ENCODE measurements at places on chromosomes 4 and X.
A peak's percentile ranks its signal among the peaks of the same experiment; 100 is the strongest.

- DNase-seq = peak; percentile 83
Observed at GRCh38 chr4:77618383-77619241, 13.0 kb downstream of the CXCL13 start.

DNA sequence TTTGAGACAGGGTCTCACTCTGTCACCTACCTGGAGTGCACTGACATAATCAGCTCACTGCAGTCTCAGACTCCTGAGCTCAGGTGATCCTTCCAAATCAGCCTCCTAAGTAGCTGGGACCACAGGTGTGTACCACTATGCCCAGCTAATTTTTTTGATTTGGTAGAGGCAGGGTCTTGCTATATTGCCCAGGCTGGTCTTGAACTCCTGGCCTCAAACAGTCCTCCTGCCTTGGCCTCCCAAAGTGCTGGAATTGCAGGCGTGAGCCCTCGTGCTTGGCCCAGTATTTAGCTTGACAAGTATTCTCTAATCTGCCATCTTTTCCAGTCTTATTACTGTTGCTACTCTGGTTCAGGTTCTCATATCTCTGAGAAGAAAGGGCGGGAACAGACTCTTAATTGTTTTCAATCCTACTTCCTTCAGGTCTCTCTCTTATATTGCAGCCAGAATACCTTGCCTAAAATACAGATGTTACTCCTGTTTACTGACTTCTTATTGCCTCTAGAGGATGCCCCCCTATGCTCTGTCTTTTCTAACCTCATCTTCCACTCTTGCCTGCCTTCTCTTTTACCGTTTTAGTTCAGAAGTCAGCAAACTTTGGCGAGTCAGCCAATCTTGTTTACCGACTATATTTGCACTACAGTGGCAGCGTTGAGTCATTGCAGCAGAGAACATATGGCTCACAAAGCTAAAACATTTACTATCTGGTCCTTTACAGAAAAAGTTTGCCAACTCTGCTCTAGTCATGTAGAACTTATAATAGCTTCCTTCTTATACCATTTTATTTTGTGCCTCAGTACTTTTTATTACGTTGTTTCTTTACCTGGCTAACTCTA is 19.0 kb downstream of the MRPL1 start:
- no peak for DNase-seq

GRCh38 chrX:140447150-140447549 is 57.7 kb downstream of the SOX3 start:
- DNase-seq = no peak

GRCh38 chr4:23422878-23423277 is 467.0 kb downstream of the PPARGC1A start:
- no peak for DNase-seq

GRCh38 chrX:74389016-74389722 is 32.1 kb upstream of the SLC16A2 start:
- no peak for DNase-seq

All from common myeloid progenitor, CD34-positive (primary cell).